PC-3 (cell line): ENCODE measurements at places on chromosomes 4 and X.

- no peak for DNase-seq
Observed at GRCh38 chr4:145779319-145779801, 99.4 kb downstream of the C4orf51 start.

DNA sequence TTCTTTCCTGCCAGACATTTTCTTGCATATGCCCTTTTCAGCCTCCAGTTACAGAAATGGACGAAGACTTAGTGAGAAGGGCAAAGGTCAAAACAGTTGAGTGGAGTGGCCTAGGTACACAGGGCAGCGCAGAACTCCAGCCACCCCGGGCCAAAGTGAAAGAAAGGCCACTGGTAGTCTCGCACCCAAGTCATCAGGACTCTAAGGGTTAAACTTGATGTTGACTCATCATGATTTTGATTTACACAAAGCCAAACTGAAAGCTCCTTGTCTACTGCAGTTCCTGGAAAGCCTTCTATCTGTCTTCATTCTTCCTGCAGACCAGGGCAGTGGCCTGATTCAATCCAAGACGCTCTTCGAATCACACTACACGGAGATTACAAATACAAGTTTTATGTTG is 2.6 kb upstream of the IL13RA1 start:
- DNase-seq, result peak; percentile 42

- DNase-seq, result no peak
Observed at GRCh38 chrX:153636716-153637115, 10.3 kb upstream of the DUSP9 start.

DNA sequence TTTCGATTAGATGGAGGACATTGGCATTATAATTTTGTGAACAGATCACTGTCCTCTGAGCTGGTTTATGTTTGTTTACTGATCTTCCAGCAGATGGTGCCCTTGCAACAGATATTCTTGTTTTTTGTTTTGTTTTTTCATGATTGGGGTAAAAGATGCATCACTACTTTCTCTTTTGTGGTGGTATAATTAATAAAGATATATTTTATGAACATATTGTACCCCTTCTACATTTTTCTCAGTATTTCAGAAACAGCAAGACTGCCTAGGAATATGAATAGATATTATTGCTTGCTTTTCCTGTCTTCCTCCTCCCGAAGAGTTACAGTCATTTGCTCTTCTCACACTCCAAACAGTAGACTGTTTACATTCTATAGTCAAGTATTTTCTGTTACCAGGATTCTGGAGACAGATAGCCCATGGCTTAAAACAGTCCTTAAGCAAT is 905.2 kb downstream of the TRAM1L1 start:
- DNase-seq, result peak; percentile 24

DNA sequence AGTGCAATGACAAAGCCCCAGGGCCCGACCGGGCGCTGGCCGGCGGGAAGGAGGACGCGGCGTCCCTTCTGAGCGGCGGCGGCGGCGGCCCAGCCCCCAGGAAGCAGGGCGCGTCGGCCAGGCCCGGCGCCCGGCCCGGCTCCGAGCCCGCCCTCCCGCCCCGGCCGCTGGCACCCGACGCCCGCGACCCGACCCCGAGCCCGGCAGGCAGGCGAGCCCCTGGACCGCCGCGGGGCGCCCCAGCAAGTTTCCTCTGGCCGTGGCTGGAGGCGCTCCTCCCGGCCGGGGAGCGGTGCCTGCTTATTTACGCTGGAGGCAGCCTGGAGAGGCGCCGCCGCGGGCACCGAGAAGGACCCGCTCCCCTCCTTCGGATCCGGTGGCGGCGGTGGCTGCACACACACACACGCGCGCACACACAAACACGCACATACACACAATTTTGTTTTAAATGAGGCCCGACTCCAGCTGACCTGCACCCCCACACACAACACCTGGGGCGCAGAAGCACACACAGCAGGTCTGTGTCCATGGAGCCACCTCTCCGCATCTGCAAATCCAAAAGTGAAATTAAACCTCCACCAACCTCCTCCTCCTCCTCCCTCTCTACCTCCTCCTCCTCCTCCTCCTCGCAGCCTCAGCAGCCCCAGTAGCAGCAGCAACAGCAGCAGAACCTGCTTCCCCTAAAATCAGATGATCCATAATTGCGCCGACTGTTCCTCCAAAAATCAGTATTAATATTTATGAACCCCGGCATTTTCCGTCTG is 669 bp downstream of the IRF2 start:
- DNase-seq, result peak; percentile 16

- DNase-seq, result no peak
Observed at GRCh38 chr4:41426539-41426938, 111.4 kb upstream of the LIMCH1 start.

GRCh38 chr4:69708211-69708610 is 52.2 kb downstream of the SULT1B1 start:
- DNase-seq, result peak; percentile 30

DNA sequence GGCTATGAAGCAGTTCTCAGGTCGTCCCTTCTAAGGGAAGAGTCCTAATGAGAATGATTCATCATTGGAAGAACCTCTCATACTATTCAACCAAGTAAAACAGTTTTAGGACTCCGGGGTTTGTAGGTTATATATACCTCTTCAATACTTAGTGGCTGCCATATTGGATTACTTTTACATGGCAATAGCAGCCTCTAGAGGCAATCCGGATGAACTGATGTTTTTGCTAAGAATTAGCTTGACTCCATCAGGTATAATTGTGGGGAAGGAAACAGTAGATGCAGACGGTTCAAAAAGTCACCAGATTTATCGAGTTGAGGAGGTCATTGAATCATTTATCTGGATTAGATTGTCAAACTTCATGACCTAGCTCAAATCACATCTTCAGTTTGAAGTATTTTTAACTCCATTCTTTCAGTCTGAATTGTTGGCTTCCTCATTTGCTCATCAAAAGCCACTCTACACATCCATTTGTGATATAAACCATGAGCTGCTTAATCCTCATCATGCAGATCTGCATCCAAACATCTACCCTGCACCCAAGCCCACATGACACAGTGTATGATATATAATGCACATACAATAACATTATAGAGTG is 28.4 kb downstream of the GUCY1B1 start:
- DNase-seq, result peak; percentile 74

- DNase-seq, result no peak
Observed at GRCh38 chrX:48523682-48524081, 2.1 kb downstream of the EBP start.

DNA sequence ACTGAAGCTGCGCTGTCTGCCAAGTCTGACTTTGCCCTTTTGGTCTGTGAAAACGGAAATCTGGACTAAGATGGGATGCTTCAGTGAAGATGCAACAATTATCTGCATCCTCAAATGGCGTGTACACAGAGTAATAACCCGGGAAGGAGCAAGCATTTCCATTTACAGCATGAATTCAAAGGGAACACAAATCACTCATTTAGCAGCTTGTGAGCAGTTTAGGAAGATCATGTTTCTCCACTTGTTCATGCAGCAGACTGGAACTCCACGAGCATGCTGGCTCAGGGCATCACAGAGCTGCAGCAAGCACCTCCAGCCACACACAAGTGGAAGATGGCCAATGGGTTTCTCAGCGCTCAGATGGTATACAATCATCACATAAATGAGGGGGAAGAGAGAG is 175.5 kb downstream of the NLGN4X start:
- no peak for DNase-seq

GRCh38 chr4:776743-777441 is 49.0 kb downstream of the CPLX1 start:
- DNase-seq, result no peak

DNA sequence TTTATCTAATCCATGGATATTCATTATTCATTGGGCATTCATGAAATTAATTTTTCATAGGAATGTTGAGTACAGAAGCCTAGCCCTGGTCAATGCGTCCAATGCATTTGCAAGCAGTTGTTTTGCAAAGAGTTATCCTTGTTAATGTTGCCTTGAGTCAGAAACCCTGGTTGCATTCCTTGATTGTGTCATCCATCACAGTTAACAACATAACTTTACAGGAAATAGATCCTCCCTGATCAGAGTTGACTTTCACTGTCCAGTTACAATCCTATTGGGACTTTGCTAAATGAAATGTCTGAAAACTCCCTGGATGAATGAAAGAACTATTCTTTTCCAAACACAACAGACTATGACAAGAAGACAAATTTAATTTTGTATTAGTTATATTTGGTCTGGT is 924.3 kb upstream of the SLIT2 start:
- DNase-seq, result no peak

DNA sequence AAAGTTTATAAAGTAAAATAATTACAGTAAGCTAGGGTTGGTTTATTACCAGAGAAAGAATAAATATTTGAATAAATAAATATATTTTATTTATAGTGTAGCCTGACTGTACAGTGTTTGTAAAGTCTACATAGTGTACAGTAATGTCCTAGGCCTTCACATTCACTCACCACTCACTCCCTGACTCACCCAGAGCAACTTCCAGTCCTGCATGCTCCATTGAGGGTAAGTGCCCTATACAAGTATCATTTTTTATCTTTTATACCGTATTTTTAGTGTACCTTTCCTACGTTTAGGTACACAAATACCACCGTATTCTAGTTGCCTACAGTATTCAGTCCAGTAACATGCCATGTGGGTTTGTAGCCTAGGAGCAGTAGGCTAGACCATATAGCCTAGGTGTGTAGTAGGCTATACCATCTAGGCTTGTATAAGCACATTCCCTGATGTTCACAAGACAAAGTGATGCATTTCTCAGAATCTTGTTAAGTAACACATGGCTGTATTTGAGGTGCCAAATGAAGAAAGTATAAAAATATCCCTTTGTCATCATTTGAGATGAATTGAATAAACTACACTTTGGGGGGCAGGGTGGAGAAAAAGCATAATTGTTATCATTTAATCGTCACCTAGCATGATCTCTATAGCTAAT is 14.7 kb upstream of the KLHL8 start:
- DNase-seq, result peak; percentile 41

DNA sequence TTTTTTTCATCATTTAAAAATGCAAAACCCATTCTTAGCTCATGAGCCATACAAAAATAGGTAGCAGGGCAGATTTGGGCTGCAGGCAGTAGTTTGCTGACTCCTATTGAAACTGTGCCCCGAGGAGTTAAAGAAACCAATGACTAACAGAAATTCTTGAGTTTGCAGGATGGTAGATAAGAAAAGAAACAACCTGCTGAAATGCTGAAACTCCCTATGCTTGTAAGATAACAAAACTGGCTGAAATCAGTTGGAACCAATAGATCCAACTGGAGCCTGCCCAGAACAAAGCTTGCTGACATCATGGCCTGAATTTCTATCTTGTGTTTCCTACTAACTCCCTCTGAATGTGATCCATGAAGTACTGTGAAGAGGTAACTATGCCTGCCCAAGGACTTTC is 68.6 kb downstream of the ANOS1 start:
- peak; percentile 22 for DNase-seq

DNA sequence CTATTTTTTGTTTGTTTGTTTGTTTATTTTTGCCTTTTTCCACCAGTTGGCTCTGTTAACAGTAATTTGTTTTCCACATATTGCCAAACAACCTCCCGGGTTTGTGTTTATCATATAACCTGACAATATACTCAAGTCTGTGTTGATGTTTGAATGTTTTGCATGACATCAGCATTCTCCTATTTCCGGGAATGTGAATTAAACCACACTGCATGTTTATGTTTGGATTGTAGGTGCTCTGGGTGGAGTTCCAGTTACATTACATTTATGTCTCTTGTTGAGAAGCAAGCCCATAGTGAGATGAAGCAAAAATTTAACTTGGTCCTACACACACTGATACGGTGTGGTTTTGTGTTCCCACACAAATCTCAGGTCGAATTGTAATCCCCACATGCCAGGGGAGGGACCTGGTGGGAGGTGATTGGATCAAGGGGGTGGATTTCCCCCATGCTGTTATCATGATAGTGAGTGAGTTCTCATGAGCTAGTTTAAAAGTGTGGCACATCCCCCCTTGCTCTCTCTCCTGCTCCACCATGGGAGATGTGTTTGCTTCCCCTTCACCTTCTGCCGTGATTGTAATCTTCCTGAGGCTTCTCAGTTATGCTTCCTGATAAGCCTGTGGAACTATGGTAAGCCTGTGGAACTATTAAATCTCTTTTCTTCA is 54.4 kb upstream of the CLNK start:
- DNase-seq, result no peak

GRCh38 chr4:175953960-175954521 is 111.6 kb upstream of the WDR17 start:
- peak; percentile 35 for DNase-seq

GRCh38 chr4:20137176-20137575 is 114.5 kb upstream of the SLIT2 start:
- DNase-seq, result no peak

DNA sequence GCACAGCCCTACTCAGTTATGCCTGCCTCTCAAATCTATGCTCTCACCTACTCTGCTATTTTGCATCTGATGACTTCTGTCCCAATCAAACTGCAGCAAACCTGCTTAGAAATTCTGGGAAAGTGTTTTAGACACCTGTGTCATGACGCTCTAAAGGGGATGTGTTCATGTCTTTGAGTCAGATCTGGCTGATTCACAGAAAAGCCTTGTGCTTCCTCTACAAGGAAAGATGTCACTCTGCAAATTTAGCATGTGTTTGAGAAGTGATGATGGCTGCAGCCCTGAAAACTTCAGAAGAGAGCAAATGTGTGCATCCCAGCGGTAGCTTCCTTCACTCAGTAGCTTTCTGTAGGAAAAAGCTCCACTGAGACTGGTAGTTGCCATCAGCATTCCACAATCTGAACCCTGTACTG is 235.4 kb downstream of the MGST2 start:
- DNase-seq, result peak; percentile 40

GRCh38 chrX:120293015-120293414 is 18.2 kb downstream of the TMEM255A start:
- no peak for DNase-seq

DNA sequence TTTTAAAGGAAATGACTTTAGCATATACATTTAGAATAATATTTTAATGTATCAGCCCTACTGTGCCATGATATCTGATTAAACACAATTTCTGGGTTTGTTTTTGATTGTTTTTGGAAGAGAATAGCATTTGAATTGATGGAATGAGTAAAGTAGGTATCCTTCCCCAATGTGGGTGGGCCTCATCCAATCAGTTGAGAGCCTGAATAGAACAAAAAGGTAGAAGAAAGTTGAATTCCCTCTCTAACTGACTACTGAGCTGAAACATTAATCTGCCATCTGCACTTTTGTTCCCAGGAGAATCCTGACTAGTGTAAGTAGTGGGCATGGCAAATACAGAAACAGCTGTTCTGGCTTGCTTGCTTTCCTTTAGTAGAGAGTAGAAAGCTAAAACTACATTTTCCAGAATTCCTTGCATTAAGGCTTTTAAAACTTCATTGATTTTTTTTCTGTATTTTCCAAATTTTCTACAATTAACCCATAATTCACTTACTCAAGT is 9.7 kb upstream of the SEC24D start:
- DNase-seq, result no peak
